ENCODE measurements at places on chromosomes 11 and 22. TPM values are rescaled to one million over a fixed set of nuclear protein-coding genes. Genes with fewer than 3 reads are reported as not detected.

CSRP3 gene
- total RNA-seq: 0.35 TPM

RRP7A gene
- total RNA-seq: 28.6 TPM

GGTLC2 gene
- total RNA-seq: not detected

ACRV1 gene
- total RNA-seq: not detected

IFITM1 gene
- total RNA-seq: 63.3 TPM

CARD10 gene
- 60.5 TPM for total RNA-seq

CLCF1 gene
- 1.7 TPM for total RNA-seq

UCP2 gene
- total RNA-seq: 64.0 TPM

DRD4 gene
- 0.79 TPM for total RNA-seq

- no peak for DNase-seq
These were observed 31.9 kb upstream of the MUC5AC start for GRCh38 chr11:1125803-1126202.

GRCh38 chr11:115900111-115900510 lies 395.9 kb upstream of the CADM1 start:
- no peak for DNase-seq

- DNase-seq: no peak
These were observed 4.8 kb downstream of the KIAA0930 start for GRCh38 chr22:45235851-45236342.

DNA sequence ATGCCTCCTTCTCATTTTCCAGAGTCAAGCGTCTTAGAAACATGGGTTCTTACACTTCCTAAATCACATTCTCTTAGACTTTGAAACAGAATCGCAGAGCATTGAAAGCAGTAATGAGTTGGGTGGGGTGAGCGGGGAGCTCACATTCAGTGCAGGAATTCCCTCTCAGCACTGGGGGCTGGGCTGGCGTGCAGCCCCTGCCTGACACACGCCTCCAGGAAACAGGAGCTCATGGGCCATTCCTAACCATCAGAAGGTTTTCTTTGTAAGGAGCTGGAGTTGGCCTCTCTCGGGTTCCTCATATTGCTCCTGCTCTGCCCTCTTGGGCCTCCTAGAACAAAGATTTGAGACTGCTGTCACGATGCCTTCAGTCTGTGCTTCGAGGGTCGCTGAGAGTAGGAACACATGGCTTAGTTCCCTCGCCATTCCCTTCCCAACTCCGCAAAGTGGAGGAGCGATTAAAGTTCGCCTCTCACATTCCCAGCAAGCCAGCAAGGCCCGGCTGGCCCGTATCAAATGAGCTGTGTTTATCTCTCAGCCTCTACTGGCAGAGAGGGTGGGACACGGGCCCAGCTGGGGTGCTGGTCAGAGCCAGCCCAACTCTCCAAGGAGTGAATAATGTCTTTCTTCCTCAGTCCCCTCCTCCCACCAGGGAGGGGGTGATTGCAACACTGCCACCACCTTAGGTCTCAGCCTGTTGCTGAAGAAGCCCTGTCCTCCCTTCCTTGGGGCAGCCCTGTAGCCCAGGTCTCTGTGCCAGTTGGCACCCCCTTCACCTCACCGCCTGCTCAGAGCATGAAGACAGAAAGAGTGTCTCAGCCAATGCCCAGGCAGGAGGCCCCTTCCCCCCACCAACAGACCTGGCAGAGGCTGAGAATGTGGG lies 10.4 kb downstream of the CHRDL2 start:
- DNase-seq: peak; percentile 66

- no peak for DNase-seq
These were observed 24.1 kb upstream of the APOA1 start for GRCh38 chr11:116861539-116861938.

DNA sequence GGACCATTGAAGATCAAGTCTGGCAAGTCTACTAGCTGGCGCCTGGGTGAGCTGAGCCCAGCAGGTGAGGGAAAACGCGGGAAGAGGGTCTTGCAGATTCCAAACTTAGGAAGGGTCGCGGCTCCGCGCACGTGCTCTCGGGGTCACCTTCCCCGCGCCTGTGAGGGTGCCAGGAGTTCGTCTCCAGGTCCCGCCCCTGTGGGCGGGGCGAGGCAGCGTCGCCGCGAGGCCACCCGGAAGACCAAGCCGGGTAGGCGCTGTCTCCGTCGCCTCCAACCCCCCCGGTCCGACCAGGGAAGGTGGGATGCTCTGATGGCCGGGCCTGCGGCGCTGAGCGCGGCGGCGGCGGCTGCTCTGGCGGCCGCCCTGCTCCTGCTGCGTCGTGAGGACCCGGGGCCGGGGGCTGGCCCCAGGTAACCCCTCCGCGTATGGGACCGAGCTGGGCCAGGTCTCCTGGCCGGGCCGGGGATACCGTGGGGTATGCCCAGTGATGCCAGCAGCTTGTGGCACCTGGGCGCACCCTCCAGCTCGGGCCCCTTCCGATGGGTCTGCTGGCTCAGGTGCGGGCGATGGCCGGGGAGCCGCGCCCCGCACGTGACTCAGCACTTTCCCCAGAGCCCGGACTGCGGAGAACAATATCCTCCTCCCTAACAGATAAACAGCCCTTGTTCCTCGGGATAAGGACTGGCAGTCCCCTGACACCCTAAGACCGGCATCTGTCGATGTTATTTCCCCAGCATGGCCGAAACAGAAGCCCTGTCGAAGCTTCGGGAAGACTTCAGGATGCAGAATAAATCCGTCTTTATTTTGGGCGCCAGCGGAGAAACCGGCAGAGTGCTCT lies at the start of gene HTATIP2:
TSS of gene HTATIP2 (plus strand) at position 215 of the 841 bp plus-strand sequence. CDS start at position 739, 524 bp downstream.
- peak; percentile 84 for DNase-seq

GRCh38 chr22:44728761-44729324 lies 23.5 kb upstream of the ARHGAP8 start:
- DNase-seq: no peak

- DNase-seq: no peak
These were observed 773.4 kb upstream of the RAG2 start for GRCh38 chr11:37371346-37371970.

- no peak for DNase-seq
These were observed 65.7 kb downstream of the NCAPD3 start for GRCh38 chr11:134158023-134158422.

- peak; percentile 19 for DNase-seq
These were observed 1486.7 kb downstream of the FAM181B start for GRCh38 chr11:81246941-81247340.

- DNase-seq: peak; percentile 45
These were observed 2.5 kb downstream of the GNG3 start for GRCh38 chr11:62710001-62710345.

DNA sequence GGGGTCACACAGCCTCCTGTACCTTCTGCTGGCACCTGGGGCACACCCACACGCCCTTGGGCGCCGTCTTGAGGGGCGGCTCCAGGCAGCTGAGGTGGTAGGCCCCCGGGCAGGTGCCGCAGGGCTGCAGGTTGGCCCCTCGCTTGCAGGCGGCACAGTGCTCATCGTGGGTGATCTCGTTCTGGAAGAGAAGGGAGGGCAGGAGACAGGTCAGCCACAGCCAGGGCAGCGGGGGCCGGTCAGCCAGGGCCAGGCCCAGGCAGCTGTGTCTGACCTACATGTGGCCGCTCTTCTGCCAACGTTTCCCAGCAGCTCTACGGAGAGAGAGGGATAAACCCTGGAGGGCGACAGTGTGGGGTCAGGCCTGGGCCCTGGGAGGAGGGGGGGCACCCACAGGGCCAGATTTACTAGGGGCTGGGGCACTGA lies 121.9 kb downstream of the PHF21B start:
- DNase-seq: no peak

DNA sequence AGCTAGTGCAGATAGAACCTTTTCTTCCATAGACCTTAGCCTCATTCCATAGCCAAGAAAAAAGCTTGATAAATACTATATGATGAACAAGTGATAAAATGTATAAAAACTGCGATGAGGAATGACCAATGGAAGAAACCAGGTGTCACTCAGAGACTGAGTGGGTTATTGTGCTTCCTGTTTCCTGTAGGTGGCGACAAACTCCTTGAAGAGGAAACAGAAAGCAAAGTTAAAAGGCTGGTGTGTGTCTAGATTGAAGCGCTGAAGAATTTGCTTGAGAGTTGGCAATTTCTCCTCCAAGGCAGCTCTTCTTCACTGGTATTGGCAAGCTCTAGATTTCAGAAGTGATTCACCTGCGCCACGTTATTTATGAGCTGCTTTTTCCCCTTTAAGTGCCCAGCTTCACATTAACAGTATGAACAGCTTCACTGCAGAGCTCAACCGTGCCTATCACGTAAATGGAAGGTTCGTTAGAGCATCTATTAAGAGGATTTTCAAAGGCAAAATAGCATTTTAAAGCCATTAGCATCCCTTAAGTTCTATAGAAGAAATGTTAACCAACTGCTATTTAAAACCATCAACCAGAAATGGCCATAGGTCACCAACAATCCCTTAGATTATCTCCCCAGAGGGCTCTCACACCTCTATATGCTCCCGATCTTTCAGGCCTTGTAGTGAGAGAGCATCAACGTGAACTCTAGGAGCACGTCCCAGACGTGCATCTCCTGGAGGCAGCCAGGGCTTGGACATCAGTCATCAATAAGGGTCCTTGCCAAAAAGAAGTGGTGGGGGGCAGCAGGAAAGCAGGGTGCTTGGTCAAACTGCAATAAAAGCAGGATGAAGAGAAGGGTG lies 179.4 kb downstream of the CADM1 start:
- peak; percentile 36 for DNase-seq

DNA sequence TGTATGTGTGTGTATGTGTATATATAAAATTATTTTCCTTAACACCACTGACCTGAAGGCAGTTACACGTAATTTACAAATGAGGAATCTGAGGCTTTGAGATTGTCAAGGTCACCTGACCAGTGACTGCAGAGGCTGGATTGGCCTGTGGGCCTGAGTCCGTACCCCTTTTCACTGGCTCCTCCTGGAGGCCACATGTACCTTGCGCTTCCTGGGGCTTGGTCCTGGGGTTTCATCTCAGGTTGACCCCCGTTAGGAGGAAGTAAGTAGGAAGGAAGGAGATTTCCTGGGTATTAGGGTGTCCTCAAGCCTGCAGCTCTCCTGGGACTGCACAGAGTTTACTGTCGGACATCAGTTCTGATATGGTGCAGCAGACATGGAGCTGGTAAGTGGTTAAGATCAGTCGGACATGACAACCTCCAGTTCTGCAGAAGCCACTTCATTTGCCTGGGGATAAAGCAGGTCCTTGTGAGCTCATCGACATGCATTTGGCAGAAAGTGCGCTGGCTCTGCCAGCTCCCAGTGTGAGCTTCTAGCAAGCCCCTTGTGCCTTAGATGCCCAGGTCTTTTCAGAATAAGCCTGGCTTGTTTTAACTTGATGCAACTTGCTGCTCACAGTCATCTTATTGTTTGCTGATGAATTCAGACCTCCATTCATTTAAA lies 36.6 kb downstream of the ST3GAL4 start:
- no peak for DNase-seq

DNA sequence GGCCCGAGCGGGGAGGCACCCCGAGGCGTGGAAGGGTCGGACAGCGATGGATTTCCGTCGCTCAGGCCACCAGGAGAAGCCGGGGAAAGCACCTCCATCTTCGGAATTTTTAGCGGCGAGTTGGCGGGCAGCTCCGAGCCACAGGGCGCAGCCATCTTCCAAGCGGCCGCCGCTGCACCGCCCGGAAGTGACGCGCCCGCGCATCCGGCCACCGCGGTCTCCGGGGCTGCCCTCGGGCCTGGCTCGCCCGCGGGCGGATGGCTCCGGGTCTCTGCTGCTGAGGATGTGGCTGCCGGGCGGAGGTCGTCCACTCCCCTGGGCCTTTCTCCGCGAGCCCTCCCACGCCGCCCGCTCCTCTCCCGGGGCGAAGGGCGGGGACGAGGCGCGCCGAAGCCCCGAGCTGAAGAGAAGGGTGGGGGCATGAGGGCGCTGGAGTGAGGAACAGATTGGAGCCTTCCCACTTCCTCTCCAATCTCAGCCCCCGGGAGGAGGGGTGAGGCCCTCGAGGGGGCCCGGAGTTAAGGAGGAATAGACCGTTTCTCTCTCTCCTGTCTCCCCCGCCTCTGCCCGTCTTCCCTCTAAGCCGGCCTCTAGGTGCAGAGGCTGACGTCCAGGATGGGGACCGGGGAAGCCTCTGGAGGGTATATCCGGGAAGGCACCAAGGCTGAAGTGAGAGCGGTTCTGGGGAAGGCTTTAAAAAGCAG lies at the start of gene MSANTD2:
TSS of gene MSANTD2 (minus strand) at position 181 of the 704 bp plus-strand sequence. CDS start at position 155, 26 bp downstream.
- DNase-seq: peak; percentile 81

- no peak for DNase-seq
These were observed 8.3 kb downstream of the OSBPL5 start for GRCh38 chr11:3156661-3157311.

- no peak for DNase-seq
These were observed 184.2 kb upstream of the LUZP2 start for GRCh38 chr11:24312464-24313238.

DNA sequence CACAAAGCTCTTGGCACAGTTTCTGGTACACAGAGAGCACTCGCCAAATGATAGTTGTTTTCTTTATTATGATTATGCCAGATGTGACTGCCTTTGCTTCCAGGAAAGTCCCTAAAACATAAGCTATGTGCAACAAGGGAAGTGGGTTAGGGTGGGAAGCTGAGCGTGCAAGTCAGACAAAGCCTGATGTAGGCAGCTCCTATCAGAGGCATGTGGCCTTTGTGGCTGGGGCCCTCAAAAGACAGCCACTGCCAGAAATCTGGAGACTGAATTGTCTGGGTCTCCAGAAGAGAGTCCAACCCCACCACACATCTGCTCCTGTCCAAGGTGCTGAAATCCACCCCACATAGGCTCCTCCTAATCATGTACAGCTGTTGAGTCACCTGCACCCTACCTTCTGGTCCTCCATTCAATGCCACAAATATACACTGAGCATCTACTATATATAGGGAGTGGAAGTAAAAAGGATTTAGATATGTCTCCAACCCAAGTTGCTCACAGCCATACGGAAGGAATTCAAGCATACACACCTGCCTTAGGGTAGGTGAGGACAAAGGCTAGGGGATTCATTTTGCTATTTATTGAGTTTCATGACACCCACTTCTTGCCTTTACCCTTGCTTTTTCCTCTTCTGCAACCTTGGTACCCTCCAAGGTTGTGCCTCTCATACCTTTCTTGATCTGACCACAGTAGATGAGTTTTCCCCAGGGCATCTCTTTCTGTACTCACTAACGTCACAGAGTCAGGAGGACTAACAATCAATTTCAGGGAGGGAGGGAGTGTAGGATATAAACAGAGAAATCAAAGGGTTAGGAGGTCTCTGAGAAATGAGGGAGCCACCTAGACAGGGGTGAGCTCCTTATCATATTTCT lies 12.4 kb downstream of the SEC14L3 start:
- DNase-seq: no peak

Measured in colonic mucosa (tissue), 4 donors.